ENCODE measurements at places on chromosomes 2 and 18.

DNA sequence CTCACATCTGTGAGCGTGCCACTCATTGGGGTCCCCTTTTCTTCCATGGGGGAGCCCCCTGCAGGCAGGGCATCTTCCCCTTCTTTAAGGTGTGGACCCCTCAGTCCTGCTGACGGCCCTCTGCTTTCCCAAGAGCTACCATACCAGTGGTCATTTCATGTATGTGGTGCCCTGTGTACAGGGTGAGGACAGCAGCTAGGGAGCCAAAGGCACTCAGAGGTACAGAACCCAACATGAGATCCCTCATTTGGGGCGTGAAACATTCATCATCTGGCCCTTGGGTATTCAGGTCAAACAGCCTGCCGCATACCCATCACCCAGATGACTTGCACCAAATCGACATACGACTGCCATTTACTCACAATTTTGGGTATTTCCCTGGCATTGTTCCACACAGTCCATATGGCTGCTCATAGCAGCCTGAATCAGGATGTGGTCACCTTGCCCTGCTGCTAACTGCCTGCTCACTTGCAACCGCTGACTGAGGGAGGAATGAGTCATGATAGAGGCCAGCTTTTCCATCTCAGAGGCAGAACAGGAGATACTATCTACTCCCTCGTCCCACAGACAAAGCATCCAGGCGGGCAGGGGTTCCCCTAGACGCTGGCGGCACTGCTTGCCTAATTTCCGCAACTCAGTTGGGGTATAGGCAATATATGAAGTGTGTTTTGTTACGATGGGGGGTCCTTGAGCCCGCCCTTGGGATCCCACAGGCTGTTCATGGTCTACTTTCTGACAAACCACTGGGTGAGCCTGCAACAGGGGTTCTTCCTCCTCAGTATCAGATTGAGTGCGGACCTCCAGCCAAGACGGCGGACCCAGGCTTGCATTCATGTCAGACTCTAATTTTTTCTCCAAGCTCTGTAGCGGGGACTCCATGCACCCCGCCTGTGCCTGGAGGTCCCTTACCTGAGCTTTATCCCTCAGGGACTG lies 228.6 kb downstream of the SATB2 start:
- DNase-seq = no peak

- DNase-seq = no peak
These were observed 201.5 kb downstream of the RNF144A start for GRCh38 chr2:7118606-7119131.

GRCh38 chr2:204551512-204551863 lies 6.2 kb downstream of the PARD3B start:
- no peak for DNase-seq

DNA sequence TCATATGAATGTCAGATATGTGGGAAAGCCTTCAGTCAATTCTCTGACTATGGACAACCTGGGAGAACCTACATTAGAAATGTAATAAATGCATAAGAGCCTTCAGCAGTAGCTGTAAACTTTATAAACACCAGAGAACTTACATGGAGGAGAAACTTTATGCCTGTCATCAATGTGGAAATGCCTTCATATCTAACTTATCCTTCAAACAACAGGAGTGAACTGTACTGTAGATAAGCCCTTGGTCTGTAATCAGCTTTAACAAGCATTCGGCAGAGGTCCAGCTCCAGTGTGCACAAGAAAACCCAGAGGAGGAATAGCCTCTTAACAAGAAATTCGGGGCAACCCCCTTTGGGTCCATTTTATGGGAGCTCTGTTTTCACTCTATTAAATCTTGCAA lies 14.8 kb upstream of the UXS1 start:
- DNase-seq = no peak

- DNase-seq = no peak
These were observed 308.0 kb upstream of the STON1 start for GRCh38 chr2:48221846-48222516.

- DNase-seq = no peak
These were observed 17.6 kb downstream of the PRKCE start for GRCh38 chr2:45669032-45669486.

DNA sequence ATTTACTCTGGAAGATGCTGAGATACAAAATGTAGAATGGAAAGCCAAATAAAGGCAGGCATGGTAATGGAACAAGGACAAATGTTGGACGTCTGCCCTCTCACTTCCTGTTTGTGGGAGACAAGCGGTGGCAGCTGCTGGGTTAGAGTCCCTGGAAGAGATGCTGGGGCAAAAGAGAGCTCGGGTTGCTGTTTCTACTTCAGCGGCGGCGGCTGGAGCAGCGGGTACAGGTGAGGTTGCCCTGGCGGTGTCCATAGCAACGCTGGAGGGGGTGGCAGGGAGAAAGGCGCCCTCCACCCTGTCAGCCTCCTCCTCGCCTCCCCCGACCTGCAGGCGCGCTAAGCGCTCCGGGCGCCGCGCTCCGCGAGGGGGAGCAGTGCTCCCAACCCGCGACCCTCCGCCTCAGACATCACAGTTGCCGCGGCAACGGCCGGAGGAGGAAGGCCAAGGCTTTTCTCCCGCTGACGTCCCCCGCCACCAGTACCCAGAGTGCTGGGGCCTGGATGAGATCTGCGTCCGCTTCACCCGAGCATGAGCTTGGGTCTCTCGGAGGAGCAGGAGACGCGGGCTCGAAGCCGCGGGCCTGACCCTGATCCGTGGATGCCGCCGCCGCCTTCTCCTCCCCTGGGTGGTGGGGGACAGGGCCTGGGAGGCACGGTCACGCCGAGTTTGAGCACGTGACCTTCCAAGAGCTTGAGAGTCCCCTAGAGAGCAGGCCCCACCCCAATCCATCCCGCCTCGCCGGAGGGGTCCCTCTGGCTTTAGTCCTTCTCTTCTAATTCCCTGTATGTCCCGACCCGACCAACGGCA lies 65.6 kb downstream of the NOL4 start:
- DNase-seq = no peak

DNA sequence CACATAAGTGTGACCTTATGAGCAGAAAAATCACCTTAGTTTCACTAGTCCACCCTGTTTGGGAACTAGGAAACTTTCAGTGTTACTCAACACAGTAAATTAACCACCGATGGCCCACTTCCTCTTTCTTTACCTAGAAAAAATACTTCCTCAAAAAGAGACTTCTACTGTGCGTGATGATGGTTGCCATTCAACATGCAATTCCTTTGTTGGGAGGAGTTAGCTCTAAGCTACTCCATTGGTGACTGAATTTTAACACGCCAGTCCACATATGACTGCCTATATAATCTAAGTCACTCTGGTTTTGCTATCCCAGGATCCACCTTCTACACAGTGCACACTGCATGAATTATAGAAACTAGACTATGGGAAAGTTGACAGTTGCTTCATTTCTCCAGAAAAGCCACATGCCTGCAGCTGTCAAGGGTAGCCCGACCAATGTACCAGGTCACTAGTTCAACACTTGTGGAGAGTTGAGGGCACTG lies 47.8 kb upstream of the REG3G start:
- no peak for DNase-seq

GRCh38 chr2:69972822-69973221 lies 11.4 kb upstream of the ASPRV1 start:
- DNase-seq = no peak

GRCh38 chr2:149739171-149739882 lies 151.8 kb upstream of the MMADHC start:
- DNase-seq = no peak

DNA sequence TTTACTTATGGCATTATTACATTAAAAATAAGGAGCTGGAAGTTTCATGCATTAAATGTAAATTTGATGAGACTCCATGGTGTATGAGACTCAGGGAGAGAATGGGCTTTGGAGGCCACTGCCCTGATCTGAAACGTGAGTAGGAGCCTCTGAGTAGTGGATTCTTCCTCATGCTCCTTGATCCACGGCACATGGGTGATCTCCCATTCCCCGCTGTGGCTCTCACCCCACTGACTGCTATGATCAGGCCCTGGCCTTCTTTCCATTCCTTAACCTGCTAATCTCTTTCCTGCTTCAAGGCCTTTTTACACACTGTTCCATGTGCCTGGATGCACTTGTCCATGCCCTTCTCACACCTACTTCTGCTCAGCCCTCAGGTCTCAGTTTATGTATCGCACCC lies 68.4 kb downstream of the SMAD7 start:
- no peak for DNase-seq

DNA sequence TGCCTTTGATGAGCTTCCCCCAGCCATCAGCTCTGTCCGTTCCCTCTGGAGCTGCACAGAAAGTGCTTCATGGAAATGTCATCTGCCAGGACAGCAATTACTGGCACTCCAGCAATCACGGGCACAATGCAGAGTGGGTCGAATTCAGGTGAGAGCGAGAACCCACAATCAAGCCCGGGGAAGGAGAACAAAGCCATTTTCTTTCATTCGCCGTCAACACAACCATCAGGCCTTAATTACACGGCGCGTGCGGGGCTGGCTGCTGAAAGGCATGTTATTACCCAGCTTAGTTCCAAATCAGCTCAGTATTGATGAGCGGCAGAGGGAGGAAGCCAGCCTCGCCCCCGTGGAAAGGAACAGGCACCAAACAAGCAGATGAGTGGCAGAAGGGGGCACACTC lies 143.9 kb downstream of the MYT1L start:
- no peak for DNase-seq

DNA sequence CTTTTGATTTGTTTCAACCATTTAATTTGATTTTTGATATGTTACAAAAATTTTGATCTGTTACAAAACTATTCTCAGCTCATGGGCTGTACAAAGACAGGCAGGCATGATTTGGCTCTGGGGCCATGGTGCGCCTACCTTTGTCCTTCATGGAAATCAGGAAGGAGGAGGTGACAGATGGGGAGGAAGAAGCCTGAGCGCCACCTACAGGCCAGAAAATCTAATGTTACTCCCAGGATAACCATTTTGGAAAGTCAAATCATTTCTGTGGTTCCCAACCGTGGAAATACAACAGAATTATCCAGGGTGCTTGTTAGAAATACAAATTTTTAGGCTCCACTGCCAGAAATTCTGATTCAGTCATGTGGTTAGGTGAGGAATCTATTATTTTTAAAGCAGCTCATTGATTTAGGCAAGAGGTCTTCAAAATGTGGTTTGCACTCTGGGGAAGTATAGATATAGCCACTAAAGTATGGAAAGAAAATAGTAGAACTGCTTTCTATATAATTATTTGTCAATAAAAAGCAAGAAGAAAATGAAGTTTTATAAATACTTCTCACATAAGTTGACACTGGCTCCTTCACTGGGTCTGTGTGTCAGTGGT lies 93.9 kb downstream of the EVA1A start:
- no peak for DNase-seq

DNA sequence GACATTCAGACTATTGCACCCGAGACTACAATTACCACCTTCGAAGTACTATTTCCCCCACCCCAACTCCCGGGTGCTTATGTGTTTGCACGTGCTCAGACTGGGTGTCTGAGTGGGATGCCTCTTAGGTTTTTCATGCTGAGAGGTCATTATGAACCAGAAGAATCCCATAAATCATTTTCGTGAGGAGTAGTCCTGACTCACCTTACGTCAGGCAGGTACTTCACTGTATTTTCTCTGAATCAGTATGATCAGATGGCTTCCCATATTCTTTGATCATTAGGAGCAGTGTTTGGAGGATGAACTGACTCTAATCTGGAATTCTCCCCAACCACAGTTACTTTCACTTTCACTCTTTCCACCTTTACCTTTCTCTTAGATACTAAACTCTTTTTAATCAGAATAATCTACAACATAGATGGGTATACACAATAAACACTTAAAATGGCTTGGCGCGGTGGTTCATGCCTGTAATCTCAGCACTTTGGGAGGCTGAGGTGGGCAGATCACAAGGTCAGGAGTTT lies 38.4 kb upstream of the STAT4 start:
- DNase-seq = no peak

DNA sequence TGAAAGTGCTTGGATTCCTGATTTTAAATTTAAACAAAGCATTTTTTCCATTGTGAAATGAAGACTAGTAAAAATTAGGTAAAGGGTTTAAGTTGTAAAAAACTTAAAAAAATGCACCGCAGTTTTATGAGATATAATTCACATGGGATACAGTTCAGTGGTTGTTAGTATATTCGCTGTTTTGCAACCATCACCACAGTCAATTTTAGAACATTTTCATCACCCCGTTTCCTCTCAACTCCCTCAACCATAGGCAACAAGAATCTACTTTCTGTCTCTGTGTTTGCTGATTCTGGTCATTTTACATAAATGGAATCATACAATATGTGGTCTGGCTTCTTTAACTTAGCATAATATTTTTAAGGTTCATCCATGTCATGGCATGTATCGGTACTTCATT lies 4.0 kb downstream of the DGKD start:
- DNase-seq = no peak

DNA sequence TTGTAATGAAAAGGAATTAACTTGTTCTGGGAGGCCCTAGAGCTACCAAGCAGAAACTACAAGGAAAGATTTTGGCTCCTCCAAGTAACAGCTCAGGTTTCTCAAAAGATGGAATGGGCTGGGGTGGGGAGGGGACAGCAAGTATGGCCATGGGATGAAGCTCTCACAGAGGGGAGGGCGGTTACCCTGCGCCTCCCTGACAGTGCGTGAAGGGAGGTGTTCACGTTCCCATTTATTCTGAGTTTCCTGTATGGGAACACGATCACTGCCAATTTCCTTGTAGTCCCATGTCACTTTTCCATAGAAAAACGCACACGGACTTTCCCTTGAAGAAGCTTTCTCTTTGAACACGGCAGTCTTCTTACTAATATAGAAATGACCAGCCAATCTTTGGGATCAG lies 17.0 kb downstream of the CDC42EP3 start:
- DNase-seq = no peak

GRCh38 chr2:37392428-37392827 lies 48.0 kb downstream of the QPCT start:
- no peak for DNase-seq

DNA sequence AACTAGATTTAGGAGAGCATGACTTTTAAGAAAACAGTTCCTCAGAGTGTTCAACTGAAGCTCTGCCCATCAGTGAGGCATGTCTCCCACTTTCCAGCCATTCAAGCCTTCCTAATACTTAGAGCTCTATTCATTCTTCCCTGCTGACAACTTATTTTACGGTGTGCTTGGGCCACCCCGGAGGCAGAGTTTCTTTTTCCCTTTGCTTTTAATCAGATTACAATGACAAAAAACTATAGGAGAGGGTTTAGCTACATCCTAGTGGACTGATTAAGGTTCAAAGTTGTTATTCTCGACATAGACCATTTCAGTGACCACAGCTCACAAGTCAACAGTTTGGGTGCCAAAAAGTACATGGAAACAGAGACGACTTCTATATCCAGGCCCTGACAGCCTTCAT lies 167.8 kb upstream of the TRIB2 start:
- DNase-seq = no peak

DNA sequence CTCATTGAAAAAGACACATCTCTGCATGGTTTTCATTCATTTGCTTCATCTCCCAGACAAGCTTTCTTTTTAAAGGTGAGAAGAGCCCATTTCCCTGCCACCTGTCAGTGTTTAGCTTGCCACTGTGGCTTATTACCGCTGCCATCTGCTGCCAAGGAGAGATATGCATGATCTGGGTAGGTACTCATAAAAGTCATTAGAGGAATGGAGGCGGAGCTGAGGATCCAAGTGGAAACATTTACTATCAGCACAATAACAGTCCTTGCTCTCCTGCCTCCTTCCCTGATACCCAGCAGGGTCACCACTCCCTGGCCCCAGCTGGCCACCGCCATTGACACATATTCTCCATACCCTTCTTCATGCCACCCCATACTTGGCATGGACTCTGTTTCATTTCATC lies 390.4 kb downstream of the TSN start:
- DNase-seq = no peak

All from stimulated activated CD8-positive, alpha-beta memory T cell treated with anti-CD3 and anti-CD28 coated beads, Interleukin-4, amount 100 ng/mL, for 1 hour (primary cell).